ENCODE measurements at places on chromosomes 16 and 17.

DNA sequence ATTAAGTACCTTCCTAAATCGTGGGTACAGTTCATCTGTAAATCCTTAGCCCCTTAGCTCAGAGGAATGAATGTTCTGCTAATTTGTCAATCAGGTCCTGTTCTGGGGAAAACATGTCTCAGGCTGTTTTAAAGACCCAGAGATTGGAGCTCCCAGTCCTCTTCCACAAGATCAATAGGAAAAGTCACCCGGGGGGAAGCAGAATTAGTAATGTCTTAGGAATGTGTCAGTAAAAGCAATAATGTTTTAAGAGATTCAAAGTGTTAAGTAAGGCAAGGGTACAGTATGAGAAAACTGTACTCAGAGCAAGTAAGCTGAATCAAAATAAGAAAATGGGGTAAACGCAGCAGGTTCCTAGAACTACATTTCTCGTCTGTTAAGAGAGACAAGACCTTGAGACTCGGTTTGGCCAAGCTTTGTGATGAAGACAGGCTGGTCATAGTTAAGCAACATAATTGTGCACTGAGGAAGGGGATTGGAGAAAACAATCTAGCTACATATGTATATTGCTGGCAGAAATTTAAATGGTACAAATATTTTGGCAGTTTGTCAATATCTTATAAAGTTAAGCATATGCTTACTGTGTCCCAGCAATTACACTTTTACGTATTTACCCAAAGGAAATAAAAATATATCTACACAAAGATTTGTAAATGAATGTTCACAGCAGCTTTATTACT is 192.9 kb upstream of the C17orf78 start:
- no peak for DNase-seq

- DNase-seq = peak; percentile 81
Observed at GRCh38 chr17:82551779-82552457, 32.4 kb downstream of the FOXK2 start.

DNA sequence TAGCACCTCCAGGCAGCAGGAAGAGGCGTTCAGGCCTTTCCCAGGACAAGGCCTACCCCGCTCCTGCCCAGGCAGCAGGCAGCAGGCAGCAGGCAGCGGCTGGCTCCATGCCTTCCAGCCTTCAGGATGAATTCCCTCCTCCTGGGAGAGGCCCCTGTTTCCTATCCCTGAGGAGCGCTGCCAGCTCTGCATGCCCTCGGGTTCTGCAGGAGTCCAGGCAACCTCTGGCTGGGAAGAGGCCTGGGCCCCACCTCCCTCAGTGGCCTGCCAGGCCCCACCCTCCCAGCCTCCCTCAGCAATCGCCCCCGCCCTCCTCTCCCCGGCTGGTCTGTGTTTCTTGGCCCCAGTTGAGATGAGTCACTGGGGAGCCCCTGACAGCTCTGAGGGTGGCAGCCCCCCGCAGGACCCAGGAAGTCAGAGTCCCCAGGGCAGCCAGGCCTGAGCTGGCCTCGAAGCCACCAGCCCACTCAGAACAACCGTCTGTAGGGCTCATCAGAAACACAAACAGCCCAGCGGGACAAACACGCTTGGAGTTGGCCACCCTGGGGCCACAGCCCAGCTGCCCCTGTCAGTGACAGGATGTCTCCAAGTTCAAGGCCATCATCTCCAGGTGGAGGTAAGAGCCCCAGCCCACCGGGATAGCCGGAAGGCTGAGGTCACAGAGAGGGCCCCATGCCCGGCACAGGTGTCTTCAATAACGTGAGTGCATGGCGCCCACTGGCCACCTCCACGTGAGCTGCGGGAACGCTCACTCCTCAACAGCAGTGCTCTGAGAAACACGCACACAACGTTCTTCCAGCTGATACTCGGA is 39.5 kb upstream of the CIBAR2 start:
- no peak for DNase-seq

GRCh38 chr16:69089091-69089910 is 16.2 kb upstream of the HAS3 start:
- peak; percentile 36 for DNase-seq

- no peak for DNase-seq
Observed at GRCh38 chr16:46768809-46769208, 20.7 kb upstream of the MYLK3 start.

DNA sequence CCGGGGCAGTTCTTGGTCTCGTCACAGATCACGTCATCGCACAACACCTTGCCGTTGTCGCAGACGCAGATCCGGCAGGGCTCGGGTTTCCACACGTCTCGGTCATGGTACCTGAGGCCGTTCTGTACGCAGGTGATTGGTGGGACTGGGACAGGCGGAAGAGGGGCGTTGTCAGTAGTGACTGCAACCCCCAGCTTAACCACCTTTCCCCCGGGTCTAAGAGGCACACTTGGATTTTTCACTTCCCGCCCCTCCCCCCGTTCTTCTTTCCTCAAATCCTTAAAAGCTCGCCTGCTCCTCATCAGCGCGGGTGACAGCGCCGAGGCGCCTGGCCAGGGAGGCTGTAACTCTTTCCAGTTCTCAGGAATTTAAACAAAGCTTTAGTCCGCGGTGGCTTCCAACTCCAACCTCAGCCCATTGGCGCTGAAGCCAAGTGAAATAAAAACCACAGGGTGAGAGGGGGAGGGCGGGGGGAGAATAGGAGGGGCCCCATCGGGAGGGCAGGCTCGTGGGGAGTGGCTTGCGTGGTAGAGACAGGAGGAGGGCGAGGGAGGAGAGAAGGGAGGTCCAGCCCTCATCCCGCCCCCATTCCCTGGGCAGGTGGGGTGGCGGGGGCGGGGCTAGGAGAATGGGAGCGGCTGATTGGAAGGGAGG is 1.5 kb downstream of the COL1A1 start:
- DNase-seq = peak; percentile 65

DNA sequence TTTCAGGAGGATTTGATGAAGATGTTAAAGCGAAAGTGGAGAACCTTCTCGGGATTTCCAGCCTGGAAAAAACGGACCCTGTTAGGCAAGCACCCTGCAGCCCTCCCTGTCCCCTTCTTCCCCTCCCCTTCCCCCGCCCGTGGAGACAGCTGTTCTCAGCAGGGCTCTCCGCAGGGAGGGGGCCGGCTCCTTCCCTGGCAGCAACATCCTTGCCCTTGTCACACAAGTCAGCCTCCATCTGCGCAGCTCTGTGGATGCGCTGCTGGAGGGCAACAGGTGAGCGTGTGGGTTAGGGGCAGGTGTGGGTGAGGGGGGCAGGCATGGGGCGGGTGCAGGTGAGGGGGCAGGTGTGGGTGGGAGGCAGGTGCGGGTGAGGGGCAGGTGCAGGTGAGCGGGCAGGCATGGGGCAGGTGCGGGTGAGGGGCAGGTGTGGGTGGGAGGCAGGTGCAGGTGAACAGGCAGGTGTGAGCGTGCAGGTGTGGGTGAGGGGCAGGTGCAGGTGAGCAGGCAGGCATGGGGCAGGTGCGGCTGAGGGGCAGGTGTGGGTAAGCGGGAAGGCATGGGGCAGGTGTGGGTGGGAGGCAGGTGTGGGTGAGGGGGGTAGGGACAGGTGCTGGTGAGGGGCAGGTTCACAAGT is 9.4 kb downstream of the CYBC1 start:
- no peak for DNase-seq

DNA sequence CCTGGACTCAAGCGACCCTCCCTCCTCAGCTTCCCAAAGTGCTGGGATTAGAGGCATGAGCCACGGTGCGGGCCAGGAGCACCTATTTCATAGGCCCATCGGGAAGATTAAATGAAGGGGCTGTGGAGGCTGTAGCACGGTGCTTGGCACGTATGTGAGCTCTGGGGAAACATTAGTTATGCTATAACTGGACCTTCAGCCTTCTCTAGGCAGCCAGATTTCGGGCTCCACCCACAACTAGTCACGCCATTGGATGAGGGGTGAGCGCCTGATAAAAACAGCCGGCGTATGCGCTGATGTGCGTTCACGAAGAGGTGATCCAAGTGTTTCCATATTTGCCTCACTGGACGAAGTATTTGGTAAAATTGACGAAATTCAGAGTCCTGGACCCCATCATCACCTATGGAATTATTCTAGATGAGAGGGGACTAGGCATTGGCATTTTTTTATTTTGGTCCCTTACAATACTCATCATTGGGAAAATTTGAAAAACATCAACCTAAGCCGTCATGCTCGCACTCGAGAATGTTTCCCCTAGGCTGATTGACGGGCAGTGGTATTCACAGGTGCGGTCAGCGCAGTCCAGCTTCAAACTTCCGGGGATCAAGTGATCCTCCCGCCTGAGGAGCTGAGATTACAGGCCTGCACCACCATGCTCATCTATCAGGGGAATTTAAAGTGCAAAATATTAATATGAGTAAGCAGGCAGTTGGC is 1.8 kb upstream of the ANKRD11 start:
- DNase-seq = no peak

DNA sequence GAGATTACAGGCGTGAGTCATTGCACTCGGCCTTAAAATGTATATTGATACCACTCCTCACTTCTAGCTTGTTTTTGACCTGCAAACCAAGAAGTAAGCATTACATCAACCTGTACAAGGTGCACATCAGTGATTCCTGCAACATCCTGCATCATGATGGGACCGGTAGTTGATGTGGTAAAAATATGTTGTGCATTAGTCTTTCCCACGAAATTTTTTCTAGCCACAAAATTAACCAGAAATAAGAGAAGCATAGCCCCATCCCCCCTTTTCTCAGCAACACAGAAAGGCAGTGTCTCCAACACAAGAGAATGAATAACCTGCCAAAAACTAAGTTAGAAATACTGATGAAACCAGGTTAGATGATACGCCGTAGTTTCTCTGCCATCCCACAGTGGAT is 21.1 kb upstream of the NSMCE1 start:
- peak; percentile 38 for DNase-seq

DNA sequence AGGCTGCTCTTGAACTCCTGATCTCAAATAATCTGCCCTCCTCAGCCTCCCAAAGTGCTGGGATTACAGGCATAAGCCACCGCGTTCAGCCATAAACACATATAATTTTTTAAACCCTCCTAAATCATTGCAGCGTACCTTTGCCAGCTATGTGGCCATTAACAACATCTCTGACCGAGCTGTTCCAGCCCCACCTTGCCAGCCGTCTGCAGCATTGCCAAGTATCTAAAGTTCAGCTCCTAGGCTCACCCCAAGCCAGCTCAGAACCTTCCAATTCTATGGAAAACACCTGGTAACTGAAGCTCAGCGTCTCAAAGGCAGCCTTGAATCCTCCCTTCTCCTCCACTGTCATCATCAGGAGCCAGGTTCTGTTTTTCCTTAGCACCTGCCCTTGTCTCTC is 5.1 kb upstream of the MEIOB start:
- DNase-seq = no peak

- DNase-seq = no peak
Observed at GRCh38 chr16:15993946-15994665, 44.7 kb downstream of the ABCC1 start.

DNA sequence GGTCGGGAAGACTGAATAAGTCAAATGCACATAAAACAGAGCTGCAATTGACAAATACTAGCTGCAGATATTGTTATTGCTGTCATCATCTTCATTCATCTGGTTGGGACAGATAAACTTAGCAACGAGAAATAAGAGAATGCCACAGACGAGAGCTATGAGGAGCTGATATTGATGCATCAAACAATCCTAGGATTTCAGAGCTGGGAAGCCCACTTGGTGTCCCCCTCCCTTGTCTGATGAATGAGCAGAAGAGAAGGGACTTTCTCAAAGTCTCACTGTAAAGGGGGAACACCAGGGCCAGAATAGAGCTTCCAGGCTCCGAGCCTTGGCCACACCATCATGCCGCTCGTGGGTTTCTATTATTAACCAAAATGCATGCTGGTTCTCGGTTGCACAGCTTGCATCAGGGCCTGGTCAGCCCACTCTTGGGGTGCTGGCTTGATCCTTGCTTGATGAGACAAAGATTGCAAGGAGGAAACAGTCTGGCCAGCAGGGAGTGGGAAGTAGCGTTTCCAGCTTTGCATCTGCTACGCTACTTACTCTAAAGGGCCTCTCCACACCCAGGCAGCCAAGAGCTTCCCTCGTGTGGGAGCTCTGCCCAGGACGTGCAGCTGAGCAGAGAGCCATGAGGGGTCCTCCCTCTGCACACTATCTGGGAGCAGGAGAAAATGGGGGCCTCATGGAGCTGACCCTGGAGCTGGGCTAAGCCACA is 28.4 kb upstream of the EMP2 start:
- DNase-seq = no peak

GRCh38 chr17:14919631-14920213 is 345.4 kb downstream of the PMP22 start:
- DNase-seq = no peak

DNA sequence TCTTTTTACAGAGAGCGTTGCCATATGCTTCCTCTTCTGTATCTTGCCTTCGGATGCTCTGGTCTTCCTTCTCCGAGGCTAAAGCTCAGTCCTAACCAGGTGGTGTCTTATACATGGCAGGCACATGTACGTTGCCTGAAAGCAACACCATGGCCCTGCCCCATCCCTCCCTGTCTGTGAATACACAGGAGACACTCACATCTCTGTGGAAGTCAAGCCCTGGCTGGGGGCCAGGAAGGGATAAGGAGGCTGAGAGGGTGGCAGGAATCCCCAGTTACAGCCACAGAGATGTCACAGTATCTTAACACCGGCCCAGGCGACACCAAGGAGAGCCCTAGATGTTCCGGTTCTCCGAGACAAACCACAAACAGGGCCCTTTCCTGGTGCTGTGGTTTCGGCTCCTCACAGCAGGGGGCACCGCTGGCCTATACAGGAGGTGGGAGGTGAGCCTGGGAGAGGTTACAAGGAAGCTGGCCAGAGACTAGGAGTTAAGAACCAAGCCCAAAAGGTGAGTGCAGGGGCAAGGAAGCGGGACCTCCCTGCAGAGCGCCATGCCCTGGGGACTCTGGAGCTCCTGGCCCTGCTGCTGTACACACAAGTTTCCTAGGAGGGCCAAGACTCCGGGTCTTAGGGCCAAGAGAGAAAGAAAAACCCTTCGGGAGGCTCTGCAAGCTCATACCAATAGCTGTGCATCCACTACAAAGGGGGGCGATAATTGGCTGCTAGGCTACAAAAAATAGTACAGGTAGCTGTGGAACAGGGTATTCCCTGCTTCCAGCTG is 41.7 kb downstream of the SRL start:
- DNase-seq = peak; percentile 24

DNA sequence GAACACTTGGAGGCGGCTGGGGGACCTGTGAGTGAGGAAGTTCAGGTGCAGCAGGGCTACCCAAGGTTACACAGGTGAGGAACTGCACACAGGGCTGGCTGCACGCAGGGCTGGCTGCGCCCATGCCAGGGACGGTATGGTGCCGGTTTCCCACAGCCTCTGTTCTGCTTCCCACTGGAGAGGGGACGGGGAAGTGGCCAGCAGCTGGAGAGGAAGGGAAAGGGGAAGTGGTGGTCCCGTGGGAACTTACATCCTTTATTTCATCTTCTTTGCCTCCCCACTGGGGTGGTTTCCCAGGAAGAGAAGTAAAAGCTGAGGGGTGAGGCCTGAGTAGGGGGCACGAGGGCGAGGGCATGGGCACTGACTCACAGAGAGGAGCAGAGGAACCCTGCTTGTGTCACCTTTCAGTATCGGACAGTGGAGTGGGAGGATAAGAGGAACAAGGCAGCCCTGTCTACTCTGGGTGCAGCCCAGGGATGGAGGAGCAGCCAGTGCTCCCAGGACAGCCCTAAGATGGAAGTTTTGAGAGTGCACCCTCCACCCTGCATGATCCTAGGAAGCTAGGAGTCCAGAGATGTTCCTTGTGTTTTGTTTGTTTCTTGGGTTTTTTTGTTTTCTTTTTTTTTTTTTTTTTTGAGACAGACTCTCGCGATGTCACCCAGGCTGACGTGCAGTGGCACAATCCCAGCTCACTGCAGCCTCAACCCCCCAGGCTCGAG is 25.5 kb upstream of the CDH1 start:
- peak; percentile 16 for DNase-seq

GRCh38 chr16:69105501-69106361 is at the start of gene HAS3:
Gene HAS3, plus strand, starts transcription at chr16:69105653. Its CDS starts 3,743 bp downstream, at chr16:69109396.
- peak; percentile 22 for DNase-seq

GRCh38 chr17:78112518-78113471 is 15.8 kb downstream of the TMC6 start:
- peak; percentile 76 for DNase-seq
